ENCODE measurements at places on chromosomes 6 and 20.
A peak's percentile ranks its signal among the peaks of the same experiment; 100 is the strongest.

DNA sequence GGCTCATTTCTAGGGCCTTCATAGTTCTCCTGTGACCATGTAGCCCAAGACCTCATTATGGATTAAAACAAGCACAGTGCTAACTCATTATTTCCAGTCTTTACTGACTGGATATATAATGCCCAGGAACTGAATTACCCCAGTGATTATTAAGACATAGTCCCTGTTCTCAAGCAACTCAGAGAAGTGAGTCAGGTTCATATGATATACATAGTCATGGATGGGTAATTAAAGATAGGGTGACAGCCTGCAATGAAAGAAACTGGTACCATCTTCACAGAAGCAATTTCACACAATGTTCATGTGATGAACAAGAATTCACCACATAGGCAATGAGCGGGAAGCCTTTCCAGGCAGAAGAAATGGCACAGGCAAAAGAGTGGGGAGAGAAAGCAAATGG lies 3.5 kb downstream of the TRIM27 start:
- DNase-seq = no peak

DNA sequence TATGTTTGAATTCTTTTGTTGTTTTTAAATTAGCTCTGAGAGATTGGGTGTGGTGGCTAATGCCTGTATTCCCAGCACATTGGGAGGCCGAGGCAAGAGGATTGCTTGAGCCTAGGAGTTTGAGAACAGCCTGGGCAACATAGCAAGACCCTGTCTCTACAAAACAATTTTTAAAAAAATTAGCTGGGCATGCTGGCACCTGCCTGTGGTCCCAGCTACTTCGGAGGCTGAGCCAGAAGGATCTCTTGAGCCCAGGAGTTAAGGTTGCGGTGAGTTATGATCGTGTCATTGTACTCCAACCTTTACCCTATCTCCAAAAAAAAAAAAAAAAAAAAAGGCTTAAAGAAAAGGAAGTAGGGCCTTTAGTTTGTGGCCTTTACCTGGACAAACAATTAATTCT lies 22.9 kb downstream of the DHX35 start:
- no peak for DNase-seq

DNA sequence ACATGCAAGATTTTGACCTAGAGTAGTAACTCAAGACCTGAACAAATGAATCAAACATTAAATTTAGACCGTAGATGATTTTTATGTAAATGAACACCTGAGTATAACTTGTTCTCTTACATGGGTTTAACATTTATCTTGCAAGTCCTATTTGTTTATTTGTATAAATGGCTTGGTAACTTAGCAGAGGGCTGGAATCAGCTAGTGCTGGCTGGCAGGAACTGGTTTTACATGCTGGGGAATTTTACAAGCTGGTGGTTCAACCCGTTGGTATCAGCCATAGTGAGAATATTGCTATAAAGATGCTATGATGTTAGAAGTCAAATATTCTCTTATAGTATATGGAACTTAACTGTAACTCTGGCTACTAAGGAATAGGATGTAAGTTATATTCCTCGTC lies 8.9 kb downstream of the SLC22A2 start:
- DNase-seq = no peak

GRCh38 chr6:170522565-170523183 lies 30.4 kb downstream of the PSMB1 start:
- peak; percentile 18 for DNase-seq

DNA sequence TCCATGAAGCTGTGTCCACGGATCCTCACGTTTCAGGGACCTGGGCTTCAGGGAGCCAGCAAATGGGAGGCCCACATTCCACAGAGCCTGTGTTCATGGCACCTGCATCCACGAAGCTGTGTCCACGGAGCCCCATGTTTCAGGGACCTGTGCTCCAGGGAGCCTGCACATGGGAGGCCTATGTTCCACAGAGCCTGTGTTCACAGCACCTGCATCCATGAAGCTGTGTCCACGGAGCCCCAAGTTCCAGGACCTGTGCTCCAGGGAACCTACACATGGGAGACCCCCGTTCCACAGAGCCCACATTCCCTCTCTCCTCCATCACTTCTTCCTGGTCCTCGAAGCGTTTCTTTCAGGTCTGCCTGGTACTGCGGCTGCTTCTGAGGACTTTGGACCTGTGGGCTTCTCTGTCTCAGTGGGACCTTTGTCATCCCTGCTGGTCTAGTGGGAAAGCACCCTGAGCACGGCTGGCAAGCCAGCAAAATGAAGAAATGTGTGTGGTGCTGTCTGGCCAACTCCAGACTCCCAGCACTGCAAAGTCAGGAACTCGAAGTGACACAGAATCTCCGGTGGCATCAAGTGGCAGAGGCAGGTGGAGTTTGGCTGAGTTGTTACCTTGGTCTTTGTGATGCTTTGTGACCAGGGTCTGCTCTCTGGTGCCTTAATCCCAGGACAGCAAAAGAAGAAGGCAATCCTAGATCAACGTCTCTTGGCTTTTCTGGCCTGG lies 245.9 kb downstream of the DLL1 start:
- no peak for DNase-seq

DNA sequence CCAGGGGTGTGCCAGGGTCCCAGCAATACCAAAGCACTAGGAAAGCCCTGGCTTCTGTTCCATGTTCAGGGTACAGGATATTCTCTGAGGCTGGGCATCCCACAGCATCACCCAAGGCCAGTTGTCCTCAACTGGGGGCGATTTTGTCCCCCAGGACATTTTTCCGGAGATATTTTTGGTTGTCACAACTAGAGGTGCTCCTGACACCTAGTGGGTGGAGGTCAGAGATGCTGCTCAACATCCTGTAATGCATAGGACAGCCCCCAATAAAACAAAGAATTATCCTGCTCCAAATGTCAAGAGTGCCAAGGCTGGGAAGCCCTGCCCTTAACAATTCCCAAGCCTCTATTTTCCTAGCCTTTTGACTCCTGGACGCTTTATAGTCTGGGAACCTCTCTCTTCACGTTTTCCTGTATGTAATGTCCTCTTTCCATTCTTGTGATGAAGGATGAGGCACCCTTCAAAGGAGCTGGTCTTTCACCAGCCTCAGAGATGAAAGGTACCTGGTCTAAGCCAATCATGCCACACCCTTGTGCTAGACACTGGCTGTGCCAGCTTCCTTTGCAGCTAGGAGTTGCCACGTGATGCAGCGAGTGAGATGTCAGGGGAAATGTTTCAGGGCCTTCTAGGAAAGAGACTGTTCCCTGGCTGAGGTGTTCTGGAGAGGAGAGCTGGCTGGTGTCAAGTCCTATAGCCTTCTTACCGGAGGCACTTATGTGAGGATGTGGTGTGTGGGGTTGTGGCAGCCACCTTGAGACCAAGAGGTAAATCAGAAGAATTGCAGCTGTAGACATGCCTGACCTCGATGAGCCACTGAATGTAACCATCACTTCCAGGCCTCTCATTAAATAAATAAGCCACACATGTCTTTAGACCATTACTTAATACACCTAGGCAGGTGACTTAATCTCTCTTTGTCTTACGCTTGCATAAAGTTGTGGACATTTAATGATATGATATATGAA lies 23.4 kb upstream of the KCNG1 start:
- DNase-seq = no peak

DNA sequence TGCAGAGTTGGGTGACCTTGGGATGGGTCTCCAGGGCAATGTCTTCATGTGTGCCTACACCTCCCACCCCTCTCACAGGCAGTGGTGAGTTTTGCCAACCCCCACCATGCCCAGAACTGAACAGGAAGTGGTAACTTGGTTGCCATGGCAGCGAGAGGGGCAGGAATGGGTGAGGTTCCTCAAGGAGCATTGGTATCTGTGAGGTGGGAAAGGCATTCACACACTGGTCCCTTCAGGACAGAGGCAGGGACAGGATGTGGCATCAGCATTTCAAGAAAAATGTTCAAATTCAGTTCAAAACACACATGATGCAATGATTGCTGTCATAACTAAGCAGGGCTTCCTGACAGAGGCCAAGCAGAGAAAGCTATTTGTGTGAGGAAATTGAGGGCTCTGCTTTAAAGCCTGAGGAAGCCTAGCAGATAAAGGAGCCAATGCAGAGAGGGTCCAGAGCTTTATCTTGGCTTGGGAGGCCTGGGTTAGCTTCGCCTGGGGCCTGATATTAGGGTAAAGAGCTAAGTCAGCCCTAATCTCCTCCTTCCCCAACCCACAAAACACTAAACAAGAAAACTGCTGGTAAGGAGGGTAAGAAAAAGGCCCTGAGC lies 551 bp downstream of the TREML2 start:
- peak; percentile 9 for DNase-seq

DNA sequence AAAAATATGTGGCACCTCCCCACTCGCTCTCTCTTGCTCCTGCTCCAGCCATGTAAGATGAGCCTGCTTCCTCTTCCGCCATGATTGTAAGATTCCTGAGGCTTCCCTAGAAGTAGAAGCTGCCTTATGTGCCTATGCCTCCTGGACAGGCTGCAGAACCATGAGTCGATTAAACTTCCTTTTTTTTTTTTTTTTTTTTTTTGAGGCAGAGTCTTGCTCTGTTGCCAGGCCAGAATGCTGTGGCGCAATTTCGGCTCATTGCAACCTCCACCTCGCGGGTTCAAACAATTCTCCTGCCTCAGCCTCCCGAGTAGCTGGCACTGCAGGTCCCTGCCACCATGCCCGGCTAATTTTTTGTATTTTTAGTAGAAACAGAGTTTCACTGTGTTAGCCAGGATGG lies 112.5 kb downstream of the FAM217A start:
- no peak for DNase-seq

DNA sequence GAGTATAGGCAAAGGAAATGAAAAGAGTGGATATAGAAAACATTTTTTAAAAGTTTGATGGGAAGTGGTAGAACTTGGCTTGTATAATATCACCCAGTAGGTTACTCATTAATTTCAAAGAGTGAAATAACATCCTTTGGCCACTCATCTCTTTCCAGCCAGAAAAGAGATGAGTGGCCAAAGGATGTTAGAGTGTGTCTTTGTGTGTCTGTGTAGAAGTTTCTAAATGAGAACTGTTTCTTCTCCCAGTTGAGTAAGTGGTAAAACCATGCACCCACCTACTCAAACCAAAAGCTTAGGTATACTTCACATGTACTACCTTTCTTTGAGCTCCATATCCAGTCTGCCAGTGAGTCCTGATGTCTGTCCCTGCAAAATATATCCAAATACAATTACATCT lies 47.7 kb upstream of the TMEM244 start:
- DNase-seq = no peak

DNA sequence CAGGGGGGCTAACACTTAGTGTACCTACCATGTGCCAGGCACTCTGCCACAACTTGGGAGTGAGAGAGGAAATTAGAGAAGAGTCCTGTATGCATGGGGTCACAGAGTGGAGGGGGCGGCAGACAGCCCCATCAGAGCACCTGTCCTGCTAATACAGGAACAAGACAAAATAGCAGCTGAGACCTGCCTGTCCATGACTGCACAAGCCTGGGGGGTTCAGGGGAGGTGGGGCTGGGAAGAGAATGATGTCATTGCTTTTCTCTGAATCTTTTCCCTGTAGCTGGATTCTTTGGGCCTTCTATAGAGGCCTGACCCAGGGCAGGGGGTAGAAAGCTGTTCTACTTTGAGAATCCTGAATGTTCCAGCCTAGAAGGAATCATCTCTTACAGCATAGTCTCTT lies 37.4 kb downstream of the FOXP4 start:
- DNase-seq = no peak

DNA sequence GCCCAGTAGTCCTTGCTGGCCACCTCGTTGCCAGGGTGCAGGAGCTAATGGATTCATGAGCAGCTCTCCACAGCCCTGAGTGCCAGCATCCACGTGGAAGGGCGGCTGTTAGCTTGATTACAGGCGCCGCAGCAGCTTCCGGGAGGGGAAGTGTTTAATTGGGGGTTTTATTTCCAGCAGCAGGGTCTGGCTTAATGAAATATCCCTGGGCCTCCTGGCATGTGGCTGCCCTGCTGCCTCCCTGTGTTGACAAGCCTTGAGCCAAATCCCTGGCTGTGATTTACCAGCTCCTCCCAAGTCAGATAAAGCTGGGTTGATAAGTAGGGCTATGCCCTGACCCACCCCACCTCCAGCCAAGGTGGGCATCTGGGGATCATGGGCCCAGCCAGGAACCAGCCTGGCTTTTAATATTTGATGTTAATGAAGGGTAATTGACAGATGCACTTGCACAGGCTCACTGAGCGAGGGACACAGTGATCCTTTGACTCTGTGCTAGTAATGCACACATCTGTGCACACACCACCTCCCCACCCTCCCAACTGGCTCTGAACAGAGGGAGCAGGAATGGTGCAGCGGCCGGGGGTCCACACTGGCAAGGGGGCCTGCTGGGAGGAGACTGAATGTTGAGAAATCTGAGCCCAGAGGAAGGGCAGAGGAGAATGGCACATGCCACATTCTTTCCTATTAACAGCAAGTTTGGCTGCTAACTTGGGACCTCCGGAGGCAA lies 13.6 kb downstream of the GLP1R start:
- no peak for DNase-seq

GRCh38 chr6:139290787-139291311 lies 949 bp downstream of the TXLNB start:
- peak; percentile 21 for DNase-seq

DNA sequence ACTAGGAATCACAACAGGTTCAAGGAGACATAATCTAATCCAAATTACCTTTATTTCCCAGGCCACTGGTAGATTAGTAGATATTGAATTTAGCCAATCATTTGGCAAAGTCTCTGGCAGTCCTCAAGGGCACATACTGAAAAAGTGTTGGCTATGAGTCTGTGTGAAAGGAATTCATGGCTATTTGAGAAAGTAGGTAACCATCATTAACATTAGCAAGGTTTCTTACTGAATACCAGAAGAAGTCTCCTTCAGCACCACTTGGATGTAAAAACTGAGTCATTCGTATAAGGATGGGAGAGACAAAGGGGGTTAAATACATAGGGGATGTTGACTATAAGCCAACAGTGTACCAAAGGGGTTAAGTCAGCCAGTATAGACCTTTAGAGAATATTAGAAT lies 36.7 kb downstream of the AGPAT4 start:
- no peak for DNase-seq

DNA sequence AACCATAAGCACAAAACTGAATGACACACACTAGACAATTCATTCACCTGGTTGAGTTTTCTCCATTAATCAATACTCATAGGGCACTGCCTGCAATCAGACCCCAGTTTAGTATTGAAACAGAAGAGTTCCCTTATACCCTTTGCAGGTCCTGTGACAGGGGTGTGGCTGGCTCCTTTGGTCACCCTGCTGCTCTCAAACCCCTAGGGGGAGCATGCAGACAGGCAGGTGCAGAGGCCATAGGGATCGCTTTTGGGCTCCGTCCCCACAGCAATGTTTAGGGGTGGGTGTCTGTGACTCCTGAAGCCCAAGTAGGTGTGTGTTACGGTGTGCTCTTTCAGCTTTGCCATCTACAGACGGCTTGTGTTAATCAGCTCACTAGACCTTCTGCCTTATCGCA lies 210.4 kb downstream of the CENPW start:
- no peak for DNase-seq

GRCh38 chr6:13702809-13703302 lies 8.8 kb downstream of the RANBP9 start:
- no peak for DNase-seq

DNA sequence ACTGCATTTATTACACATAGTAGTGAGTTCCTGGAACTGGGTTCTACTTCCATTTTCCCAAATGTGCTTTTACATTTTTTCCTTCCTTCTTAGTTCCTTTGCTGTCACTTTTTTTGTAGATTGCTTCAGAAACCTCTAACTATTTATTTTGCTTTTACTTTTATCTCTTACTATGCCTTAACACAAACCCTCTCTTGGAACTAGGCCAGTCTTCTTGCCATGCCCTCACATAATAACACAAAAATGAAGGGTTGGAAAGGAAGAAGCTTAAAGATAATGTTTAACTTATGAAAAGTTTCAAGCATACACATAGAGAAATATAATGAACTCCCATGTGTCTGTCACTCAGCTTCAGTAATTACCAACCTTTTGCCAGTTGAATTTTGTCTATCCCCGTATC lies 27.1 kb downstream of the TOP1 start:
- DNase-seq = no peak

GRCh38 chr20:11083841-11084240 lies 410.0 kb upstream of the JAG1 start:
- DNase-seq = no peak

Data from EL (cell line).